ENCODE measurements at places on chromosomes 6 and 20.

GRCh38 chr6:169424821-169425240, 171.2 kb upstream of the THBS2 start:
- no peak for DNase-seq

DNA sequence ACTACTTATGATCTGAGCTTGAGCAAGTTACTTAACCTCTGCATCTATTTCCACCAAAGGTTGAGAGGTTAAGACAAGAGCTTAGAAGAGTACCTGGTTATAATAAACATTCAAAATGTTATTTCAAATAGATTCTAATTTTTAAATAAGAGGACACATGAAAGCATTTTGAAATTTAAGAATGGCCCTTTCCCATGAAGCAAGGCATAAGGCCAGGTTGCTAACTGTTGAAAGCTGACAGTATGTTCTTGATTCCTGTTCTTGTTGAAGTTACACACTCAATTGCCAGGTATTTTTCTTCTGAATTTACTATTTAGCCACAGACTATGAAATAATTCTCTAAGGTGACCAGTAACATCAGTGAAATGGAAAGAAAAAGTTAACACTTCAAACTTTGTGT, 14.5 kb downstream of the C6orf62 start:
- DNase-seq: no peak

DNA sequence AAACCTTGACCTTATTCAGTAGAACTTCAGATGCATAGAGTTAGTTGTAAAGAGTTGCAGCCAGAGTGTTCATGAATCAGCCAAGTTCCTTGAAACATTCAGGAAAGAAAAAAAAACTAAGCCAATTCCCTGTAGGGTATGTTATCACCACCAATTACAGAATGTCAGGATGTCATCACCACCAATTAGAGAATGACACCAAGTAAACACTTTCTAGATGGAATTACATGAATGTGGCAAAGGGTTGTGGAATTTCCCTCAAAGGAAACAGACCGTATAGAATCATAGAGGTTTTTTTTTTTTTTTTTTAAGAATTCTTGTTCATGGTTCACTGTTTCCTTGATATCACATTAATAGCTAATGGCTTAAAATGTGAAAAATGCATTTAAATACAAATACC, 472.1 kb upstream of the RNF217 start:
- DNase-seq: no peak

GRCh38 chr6:168666699-168667427, 225.9 kb downstream of the SMOC2 start:
- no peak for DNase-seq

DNA sequence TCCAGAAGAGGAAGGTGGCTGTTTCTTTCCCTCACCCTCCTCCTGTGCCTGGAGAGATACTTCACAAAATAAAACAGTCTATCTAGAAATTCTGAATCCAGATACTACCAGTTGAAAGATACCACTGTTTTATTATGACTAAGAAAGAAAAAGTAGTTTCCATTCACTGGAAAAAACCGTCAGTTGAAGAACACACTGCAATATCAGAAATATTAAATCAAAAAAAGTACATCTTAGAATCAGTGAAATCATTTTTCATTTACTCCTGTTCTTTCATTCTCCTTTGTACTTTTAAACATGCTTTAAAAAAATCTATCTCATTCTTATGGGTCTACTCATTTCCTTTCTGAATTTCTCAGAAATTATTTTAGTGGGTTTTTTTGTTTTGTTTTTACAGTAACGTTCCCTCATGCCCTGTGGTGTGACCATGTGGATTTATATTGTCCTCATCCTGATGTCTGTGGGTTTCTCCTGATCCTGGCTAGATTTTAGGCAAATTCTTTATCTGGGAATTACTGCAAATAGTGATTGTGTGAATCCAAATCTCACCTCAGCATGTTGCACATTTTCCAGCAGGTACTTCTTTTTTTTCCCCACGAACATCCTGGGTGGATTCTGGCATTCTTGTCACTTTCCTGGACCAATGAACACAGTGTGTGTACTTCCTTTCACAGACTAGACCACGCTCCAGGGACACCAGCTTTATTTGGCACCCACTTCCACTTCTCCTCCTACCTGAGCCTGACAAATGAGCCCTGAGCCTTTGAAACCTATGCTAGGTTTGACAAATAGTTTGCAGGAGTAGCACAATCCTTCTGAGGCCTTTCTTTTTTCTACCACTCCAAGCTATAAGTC, 114.0 kb upstream of the LAMP5 start:
- DNase-seq: no peak

GRCh38 chr6:111871725-111872400, 1.4 kb downstream of the FYN start:
- peak; percentile 60 for DNase-seq

DNA sequence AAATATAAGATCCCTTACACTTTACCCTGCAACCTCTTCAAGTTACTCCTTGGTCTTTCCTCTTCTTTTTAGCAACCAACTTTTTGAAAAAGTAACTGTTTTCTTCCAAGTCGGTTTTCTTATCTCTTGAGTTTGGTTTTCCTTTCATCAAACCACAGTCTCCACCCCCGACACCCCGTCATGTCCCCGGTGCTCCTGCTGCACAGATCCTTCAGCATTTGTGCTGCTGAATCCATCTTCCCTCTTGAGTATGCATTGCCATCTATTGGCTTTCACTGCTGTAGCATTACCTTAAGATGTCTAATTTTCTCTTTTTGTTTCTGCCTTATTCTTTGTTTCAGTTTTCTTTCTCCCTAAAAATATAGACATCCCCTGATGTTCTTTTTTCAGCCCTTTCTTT, 11.9 kb upstream of the TNFRSF21 start:
- no peak for DNase-seq

- DNase-seq: no peak
Observed at GRCh38 chr6:74579047-74579446, 626.8 kb downstream of the COL12A1 start.

GRCh38 chr6:99521633-99522151, 6.5 kb upstream of the USP45 start:
- DNase-seq: no peak

DNA sequence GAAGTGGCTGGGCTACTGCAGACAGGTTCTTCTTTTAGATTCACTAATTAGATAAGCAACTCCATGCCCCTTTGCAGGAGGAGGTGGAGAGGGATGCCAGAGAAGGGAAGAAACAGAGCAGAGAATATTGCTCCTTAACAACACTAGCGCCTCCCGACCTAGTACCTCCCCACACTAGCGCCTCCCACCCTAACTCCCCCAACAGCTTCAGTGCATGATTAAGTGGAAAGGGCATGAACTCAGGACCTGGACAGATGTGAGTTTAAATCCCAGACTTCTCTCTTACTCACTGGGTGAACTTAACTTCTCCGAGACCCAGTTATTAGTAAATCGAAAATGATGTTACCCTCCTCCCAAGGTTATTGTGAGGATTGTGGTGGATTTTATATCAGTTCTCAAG, 25.7 kb downstream of the STX11 start:
- DNase-seq: no peak
